CD4-positive, alpha-beta T cell treated with Interleukin-4 for 1 hour (primary cell): ENCODE measurements at places on chromosomes 3 and 15.

GRCh38 chr3:194306771-194307640 lies 44.1 kb downstream of the CPN2 start:
- DNase-seq, result peak; percentile 49

- DNase-seq, result no peak
These were observed 84.9 kb upstream of the ETV5 start for GRCh38 chr3:186193534-186194450.

- no peak for DNase-seq
These were observed 39.1 kb downstream of the MAGI1 start for GRCh38 chr3:65999606-66000005.

GRCh38 chr3:141411251-141411771 lies 43.0 kb downstream of the ZBTB38 start:
- peak; percentile 57 for DNase-seq

GRCh38 chr3:100046986-100047385 lies 67.3 kb downstream of the FILIP1L start:
- DNase-seq, result no peak

GRCh38 chr15:22786868-22787698 lies 639 bp downstream of the NIPA1 start:
- peak; percentile 17 for DNase-seq

DNA sequence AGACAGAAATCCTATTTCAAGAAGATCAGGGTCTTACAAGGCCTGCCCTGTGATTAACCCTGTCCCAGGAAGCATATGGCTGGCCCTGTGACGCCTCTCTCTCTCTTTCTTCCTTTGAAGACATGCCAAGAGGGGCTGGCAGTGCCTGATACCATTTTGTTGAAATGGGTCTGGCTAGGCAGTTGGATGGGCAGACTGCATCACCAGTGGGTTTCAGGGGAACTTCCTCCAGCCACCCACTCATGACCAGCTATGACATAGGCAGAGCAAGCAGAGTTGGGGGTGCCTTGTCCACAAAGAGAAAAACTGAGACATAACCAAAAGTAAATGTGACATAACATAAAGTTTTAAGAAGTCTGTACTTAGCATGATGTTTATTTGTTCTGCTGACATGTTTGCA lies 31.4 kb upstream of the MANF start:
- no peak for DNase-seq

GRCh38 chr3:42694366-42694765 lies 8.2 kb downstream of the HHATL start:
- no peak for DNase-seq

DNA sequence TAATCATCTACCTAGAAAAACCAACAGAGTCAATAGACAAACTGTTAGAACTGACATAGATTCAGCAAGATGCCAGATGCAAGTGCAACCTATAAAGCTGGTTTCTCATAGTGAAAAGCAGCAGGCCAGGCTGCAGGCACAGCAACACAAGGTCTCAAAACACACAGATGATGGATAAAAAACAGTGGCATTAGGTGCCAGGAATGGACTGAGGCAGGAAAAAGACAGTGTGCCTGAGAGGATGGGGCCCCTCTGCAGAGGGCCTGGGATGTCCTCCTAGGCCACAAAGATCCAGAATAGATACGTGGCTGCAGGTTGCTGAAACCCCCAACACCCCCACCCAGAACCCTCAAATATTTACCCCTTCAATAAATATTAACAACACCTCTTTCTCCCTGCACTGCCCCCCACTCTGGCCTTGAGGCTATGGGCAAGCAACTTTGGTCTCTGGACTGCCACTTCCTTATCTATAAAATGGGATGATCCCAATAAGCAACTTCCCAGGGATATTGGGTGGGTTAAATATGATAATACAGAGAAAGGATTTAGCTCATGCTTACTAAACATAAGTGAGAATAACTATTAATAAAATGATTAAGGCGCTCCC lies 35.2 kb upstream of the FGD5 start:
- DNase-seq, result no peak

DNA sequence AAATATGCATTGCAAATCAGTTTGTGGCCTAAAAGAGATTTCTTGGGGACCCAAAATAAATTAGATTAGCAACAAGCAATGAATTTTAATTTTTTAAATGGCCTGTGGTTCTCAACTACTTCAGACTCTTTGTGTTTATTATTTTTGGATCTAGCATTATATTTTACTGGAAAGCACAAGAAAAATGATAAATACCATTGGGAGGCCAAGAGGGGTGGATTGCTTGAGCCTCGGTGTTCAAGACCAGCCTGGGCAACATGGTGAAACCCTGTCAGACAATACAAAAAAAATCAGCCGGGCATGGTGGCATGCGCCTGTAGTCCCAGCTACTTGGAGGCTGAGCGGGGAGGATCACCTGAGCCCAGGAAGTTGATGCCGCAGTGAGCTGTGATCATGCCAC lies 13.6 kb downstream of the LACTB start:
- DNase-seq, result no peak

DNA sequence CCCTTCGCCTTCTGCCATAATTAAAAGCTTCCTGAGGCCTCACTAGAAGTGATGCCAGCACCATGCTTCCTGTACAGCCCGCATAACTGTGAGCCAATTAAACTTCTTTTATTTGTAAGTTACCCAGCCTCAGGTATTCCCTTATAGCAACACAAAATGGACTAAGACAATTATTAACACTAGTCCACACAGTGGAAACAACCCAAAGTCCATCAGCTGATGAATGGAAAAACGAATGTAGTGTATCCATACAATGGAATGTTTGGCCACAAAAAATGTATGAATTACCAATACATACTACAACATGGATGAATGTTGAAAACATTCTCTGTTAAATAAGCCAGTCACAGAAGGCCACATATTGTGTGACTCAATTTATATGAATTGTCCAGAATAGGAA lies 22.5 kb upstream of the CTXND1 start:
- DNase-seq, result no peak

- DNase-seq, result no peak
These were observed 3.4 kb upstream of the DOCK3 start for GRCh38 chr3:50671331-50671730.

GRCh38 chr3:122415104-122415744 lies 638 bp downstream of the WDR5B start:
- DNase-seq, result peak; percentile 73

DNA sequence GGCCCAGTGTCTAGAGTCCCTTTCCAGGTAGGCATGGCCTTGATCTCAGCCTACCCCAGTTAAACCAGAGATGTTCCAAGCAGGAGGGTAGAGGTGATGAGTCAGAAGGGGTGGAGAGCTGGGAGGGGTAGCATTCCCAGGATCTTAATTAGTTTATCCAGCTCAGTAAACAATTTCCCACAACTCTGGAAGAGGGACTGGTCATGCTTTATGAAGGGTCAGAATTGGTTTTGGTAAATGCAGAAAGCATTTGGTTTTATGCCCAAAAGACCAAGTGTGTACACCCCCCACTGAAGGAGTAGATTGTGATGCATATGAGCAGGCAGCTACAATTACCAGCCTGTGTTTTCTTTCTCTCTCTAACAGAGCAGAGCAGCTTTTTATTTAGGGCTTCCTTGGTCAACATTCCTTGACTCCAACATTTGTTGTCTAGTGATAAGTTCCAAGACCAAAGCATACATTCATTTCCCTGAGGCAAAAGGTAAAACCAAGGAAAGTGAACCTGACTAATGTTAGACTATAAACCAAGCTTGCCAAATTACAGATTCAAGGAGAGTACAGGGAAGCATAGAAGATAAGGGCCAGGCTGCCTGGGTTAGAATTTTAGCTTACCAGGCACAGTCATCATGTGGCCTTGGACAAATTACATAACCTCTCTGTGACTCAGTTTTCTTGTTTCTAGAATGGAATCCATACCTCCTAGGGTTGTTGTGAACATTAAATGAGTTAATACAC lies 17.6 kb downstream of the EXOSC7 start:
- DNase-seq, result no peak

DNA sequence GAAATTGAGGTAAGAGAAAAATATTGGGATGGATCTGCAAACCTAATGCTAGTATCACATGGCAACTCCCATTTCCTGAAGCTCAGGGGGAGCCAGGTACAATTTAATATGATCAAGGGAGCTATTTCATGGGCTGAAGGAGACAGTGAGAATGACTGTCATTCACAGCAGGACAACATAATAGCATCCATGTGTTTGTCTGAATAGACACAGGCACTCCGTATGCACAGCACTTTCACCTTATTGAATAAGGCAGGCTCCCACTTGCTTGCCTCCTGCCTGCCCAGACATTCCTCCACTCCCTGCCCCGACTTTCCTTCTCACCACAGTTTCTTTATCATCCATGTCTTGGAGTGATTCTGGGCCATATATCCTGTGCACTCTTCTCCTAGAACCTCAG lies 156.6 kb upstream of the SLC24A5 start:
- DNase-seq, result no peak

DNA sequence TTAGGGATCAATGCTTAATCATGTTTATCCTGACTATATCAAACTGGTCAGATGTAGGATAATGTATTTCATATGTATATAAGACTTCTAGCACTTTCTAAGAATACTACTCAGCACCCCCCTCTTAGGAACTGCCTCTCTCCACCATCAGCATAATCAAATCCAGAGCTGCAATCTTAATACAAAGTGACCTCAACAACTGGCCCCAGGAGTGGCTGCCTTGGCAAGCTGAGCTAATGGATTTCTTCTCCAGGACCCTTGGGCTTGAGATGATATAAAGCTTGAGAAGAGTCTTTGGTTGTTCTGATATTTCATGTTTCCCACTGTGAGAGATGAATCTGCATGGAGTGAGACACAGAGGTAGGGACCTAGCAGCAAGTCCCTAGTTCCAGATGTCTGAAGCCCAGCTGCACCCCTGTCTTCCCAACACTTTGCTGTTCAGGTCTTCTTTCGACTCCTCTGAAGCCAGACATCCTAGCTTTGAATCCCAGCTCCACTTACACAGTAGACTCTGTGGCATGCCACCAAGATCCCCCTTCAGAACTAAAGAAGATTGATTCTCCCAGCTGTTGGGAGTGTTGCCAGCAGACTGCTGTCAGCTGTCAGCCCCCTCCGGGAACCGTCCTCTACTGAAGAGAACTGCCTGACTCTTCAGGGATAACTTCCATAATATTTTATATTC lies 309.3 kb upstream of the UBE2E2 start:
- no peak for DNase-seq

GRCh38 chr15:99092554-99093172 lies 12.2 kb upstream of the SYNM start:
- DNase-seq, result no peak

GRCh38 chr3:39124876-39125840 lies 17.7 kb downstream of the TTC21A start:
- DNase-seq, result no peak

DNA sequence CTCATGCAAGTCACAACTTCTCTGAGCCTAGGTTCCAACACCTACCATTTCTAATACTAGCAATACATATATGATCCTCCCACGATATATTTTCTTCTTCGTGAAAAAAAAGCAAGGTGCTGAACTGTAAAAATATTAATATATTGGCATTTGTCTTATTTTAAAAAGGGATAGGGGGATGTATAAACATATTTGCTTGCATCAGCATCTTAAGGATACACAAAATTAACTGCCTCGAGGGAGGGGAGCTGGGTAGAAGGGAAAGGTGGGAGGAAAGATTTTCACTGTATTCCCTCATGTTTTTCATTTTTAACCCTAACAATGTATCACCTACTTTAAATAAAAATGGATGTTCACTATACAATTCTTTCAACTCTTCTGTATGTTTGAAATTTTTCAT lies 1.3 kb downstream of the HACD2 start:
- no peak for DNase-seq

- DNase-seq, result no peak
These were observed 122.9 kb upstream of the TLE3 start for GRCh38 chr15:70220490-70221096.

DNA sequence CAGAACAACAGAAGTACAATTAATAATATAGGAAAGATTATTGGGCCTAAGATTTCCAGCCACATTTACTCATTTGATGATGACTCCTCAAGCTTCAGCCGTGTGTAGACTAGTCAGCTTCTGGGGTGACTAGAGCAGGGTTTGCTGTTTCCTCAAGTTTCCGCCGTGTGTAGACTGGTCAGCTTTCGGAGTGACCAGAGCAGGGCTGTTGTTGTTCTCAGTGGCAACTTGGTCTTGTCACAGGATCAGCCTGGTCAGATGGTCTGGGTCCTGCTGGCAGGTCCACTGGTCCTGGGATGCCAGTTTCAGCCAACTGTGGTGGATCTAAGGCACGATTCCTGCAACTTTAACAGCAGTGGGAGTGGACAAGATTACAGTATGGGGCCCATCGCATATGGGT lies 21.8 kb upstream of the NOX5 start:
- no peak for DNase-seq

GRCh38 chr3:194061421-194062030 lies 74.4 kb upstream of the HES1 start:
- DNase-seq, result no peak

- DNase-seq, result peak; percentile 58
These were observed 15.6 kb downstream of the SMAD3 start for GRCh38 chr15:67080900-67081431.

GRCh38 chr3:111541911-111542483 lies at the start of gene CD96:
Gene CD96, plus strand, starts transcription at chr3:111542197. Its CDS starts 52 bp downstream, at chr3:111542249.
- peak; percentile 85 for DNase-seq

GRCh38 chr3:139297588-139298311 lies 46.1 kb upstream of the MRPS22 start:
- no peak for DNase-seq

DNA sequence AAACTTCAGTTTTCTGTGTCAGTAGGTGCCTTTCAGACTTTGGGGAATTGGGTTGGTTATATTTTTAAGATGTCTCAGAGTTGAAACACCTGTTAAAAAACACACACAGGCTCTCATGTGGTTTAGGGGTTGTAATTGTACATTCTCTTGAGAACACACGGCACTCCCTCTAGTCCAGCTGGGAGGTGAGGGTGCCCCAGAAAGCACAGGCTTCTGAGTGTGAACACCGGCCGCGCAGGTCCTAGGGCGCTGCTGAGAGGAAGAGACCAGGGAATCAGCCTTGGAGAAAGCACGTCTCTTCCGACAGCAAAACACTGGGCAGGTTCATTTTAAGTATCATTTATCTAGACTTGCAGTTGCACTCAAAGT lies 68.0 kb upstream of the RPL35A start:
- DNase-seq, result no peak
